Uterus (tissue), 4 donors: ENCODE measurements at places on chromosomes 2 and 18. TPM values are rescaled to one million over a fixed set of nuclear protein-coding genes. Genes with fewer than 3 reads are reported as not detected.

CFAP65 gene
- total RNA-seq: 0.21 TPM

TFPI gene
- total RNA-seq: 88.5 TPM

MYOM1 gene
- total RNA-seq: 15.8 TPM

CD226 gene
- total RNA-seq: 0.59 TPM

DOK6 gene
- 1.6 TPM for total RNA-seq

APLF gene
- 11.3 TPM for total RNA-seq

RBKS gene
- total RNA-seq: 1.6 TPM

DSG4 gene
- total RNA-seq: not detected

VWA3B gene
- 0.98 TPM for total RNA-seq

MYO5B gene
- 0.29 TPM for total RNA-seq

FAM124B gene
- total RNA-seq: 7.9 TPM

EML4 gene
- total RNA-seq: 96.8 TPM
